ENCODE measurements at places on chromosomes 5 and 9.
A peak's percentile ranks its signal among the peaks of the same experiment; 100 is the strongest.

DNA sequence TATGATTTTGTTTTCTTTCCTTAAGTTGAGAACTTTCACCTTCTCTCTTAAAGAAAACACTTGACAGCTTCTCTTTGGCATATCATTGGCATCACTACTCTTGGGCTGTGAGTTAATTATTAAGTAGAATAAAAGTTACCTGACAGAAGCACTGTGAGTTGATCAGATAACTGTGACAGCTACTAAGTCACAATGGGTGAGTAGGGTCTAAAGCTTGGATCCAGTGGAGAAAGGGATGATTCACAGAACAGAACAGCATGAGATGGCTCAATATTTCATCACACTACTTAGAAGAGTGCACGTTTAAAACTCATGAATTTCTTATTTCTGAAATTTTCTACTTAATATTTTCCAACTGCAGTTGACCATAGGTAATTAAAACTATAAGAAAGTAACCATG, 268.5 kb upstream of the NMUR2 start:
- DNase-seq: no peak

DNA sequence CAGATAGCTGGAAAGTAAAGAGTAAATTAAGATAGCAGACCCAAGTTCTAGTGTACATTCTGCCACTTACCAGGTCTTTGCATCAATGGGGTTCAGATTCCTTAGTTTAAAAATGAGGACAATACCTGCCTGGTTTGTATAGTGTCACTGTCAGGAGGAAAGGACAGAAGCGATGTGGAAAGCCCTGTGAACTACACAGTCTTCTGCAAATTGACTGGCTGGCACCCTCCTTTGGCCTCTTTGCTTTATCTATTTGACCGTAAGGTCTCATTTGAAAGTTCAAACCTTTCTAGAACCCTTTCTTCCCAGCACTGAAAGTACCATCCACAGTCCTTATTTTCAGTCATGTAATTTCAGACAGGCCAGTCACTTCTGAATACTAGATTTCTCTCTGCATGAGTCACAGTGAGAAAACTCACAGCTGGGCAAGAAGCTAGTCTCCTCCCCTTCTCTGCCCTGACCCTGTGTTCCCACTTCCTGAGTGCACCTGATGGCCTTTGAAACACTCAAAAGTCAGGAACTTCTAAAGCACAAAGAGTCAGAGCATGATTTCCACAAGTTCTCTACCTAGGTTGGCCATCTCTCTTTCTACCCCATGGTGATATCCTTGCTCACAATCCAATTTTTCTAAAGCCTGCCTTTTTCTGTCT, 91.3 kb upstream of the RASEF start:
- DNase-seq: no peak

- DNase-seq: no peak
Measured at GRCh38 chr9:88995200-88995577, 3.9 kb downstream of the S1PR3 start.

DNA sequence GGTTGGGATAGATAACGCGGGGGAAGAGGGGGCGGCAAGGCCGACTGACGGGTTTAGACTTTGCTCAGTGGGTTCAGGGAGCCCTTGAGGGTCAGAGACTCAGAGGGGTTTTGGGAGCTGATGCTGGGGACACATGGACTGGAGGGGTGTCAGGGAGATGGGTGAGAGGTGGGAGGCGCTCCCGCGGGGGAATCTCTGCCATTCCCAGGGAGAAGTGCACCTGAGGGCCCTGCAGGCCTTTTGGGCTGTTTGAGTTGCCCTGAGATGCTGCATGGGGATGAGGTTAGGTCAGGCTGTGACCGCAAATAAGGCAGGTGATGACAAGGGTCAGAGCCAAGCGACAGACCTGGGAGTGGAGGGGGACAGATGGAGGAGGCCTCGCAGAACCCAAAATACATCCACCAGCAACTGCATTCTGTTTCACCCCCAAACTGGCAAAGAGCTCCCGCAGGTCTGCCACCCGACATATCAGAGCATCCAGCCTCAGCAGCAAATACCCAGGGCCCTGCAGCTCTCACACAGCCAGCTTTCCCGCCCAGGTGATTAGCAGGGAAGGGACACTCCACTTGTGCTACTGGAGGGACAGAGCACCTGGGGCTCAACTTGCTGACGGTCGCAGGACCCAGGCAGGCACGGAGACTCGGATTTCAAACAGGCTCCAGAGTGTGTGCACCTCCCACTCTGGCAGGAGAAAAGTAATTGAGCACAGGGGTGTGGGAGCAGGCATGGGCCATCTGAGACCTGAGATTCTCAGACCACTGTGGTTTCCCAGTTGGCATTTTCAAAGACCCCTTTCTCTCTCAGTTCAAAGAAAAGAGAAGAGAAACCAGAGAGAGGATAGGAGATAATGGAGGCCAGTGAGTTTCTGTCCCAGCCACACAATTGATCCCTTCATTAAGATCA, 26.4 kb downstream of the TMOD1 start:
- no peak for DNase-seq

DNA sequence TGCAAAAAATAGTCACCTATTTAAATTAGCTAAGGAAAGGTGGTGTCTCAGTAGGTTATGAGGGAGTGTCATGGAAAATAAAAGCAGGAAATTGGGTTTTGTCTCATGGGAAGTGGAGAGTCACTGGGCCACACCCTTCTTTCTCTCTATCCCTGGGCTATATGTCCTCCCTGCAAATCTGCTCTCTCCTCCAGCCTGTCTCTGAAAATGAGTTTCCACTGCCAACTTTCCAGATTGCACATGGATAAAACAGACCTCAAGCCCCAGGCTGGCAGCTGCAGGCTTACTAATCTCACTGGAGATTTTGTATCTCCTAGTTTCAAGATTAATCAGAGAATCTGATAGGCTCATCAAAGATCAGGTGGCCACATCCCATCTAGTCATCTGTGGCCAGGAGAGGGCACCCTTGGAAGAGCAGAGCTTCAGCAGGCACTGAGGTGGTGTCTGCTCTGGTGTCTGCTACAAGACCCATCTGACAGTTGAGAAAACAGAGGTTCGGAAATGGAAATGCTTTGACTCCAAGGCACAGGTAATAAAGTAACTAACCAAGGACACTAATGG, 178.9 kb downstream of the MSX2 start:
- peak; percentile 20 for DNase-seq

GRCh38 chr9:36263683-36264082, 5.4 kb upstream of the GNE start:
- no peak for DNase-seq

- no peak for DNase-seq
Measured at GRCh38 chr5:142501890-142502289, 177.1 kb upstream of the SPRY4 start.

- no peak for DNase-seq
Measured at GRCh38 chr9:114017741-114018715, 60.1 kb downstream of the AMBP start.

- DNase-seq: no peak
Measured at GRCh38 chr9:91047993-91048607, 246.5 kb downstream of the SYK start.

DNA sequence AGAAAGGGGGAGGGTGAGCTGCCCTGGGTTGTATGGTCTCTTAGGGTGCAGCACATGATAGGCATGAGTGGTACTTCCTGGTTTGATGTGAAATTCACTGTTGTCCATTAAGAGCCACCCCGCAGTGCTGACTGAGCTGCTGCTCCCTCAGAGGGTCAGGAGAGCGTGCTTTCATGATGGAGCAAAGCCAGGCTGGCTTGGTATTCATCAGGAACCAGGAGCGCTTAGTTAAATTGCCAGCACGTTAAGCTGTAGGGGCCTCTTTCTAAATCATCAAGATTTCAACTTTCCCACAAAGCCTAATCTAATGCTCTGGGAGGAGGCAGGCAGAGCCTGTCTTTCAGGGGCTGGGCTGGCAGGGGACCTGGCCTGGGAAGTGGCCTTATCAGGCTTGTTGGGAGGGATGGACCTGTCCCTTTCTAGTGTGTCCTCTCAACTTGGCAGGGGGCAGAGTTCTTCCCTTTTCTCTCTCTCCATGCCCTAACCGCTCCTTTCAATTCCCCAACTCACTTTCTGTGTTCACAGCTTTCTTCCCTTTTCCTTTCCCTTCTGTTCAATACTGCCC, 7.9 kb downstream of the CYSTM1 start:
- DNase-seq: no peak

DNA sequence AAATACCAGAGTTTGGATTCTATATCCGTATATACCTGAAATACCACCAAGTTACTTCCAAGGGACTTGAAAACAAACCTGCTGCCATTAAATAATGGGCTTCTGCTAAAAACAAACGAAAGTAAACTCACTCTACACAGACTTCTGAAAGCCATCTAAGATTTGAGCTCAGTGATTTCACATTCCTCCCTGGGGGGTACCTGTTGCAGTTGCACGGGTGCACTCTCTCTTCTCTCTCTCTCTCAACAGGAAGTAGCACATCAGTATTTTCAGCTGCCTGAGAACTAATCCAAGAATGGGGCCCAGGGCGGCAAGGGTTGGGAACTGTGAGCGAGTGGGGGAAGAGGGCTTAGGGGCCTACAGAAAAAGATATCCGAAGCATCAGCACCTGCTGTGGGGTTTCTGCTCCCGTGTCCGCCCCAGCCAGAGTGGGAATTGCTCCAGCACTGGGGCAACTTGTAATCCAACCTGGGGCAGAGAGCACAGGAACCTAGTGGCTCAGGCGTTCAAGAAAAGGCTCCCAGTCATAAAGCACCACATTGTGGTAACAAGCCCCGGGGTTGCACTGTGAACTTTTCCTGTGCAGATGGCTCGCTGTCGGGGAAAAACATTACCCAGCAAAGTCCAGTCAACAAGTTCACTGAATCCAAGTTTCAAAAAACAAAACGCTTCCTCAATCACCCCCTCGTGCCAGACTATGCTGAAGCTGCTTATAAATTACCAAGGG, 99.8 kb downstream of the EFNA5 start:
- DNase-seq: peak; percentile 14

DNA sequence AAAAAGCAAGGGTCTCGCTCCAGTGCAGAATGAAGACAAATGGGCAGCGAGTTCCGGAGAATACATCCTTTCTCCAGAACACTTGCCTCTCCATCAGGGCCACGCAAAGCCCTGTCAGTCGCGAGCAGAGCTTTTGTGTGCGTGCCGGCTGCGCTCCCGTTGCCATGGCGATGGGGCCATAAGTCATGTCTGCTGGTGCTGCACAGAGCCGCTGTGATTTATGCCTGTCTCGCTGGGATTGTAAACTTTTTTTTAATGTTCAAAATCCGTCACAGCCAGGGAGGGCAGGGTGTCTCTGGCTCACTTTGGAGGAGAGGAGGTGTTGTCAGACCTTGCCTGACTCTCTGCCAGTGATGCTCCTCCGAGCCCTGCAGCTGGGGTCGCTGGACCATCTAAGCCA, 272.7 kb downstream of the TRIM32 start:
- DNase-seq: no peak

DNA sequence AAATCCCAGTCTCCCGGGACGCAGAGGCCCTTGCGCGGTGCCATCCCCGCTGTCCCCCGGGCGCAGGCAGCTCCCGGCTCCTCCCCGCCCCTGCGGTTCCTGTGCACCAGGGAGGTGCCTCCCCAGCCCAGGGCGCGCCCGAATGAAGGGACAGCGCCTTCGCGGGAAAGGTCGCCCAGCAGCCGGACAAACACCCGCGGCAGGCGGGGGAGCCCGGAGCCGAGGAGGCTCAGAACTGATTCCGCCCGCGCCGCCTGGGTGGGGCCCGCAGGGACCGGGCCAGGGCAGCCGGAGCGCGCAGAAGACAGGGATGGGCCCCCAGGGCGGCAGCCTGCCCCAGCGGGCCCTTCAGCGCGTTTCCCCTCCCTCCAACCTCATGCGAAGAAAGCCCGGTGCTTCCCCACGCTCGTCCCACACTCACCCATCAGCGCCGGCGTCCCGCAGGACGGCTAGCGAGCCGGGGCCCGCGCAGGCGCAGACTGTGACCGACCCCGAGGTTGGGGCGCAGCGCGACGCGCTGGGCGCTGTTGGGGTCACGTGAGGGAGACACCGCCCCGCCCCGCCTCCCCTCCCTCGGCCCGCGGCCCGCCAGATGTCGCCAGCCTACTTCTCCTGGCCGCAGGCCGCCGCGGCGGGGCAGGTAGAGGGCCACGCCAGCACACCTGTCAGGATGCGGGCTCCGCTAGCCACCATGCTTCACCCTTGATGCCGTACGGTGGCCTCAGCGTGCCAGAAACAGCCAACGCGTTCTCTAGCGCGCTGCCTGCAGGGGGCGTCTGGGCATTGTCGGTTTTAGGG, at the start of gene SLC25A51:
SLC25A51 (minus strand) TSS at position 481 of the 798 bp plus-strand sequence. CDS start 15,577 bp downstream, outside the sequence.
- DNase-seq: peak; percentile 94

DNA sequence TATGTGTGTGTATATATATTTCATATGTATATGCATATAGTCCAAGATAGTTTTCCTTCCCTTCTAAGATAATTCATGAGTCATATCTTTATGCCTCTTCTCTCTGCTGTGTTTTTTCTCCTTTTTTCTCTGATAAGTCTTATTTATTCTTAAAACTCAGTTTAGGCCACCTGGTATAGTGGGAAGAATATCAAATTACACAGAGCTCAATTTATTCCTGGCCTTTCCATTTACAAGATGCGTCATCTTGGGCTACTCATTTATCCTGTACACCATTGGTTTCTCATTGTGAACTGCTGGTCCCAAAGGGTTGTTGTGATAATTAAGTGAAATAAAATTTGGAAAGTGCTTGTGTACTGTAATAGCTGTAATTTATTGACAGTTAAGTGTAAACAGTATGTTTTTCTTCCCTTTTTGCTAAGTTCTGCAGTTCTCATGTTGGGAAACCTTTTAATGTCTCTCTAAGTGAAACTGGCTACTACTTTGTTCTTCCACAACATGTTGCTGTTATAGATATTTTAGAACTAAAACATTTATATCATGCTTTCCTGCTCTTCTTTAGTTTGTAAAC, 19.4 kb downstream of the CCDC171 start:
- DNase-seq: no peak

DNA sequence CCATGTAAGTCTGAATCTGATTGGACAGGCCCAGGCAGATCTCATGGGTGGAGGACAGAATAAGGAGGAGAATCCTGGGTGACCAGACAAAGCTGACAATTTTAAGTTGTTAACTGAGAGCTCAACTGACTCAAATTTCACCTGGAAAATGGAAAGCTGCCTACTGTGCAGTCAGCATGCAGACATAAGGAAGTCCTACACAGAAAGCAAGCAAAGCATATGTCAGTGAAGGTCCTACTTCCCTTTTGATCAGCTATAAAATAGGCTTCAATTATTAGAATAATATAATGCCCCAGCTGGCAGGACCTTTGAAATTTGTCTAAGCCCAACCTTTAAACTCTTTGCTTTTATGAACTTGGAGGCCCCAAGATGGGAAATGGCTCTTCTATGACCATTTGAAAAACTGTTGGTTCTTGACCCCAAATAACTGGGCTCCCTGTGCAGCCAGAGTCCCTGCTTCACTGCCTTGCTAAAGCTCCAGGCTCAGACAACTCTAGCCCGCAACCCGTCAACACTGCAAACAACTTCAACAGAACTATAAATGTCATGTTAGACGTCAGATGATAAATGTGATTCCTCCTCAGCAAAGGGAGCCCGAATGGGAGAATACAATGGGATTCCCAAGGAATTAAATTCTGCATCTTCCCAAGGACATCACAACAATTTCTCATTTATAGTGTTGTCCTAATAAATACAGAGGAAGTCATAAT, 118.9 kb upstream of the ADRA1B start:
- DNase-seq: no peak

Measured in A549 (cell line).